ENCODE measurements at places on chromosomes 7 and 10. TPM values are rescaled to one million over a fixed set of nuclear protein-coding genes. Genes with fewer than 3 reads are reported as not detected.

DNA sequence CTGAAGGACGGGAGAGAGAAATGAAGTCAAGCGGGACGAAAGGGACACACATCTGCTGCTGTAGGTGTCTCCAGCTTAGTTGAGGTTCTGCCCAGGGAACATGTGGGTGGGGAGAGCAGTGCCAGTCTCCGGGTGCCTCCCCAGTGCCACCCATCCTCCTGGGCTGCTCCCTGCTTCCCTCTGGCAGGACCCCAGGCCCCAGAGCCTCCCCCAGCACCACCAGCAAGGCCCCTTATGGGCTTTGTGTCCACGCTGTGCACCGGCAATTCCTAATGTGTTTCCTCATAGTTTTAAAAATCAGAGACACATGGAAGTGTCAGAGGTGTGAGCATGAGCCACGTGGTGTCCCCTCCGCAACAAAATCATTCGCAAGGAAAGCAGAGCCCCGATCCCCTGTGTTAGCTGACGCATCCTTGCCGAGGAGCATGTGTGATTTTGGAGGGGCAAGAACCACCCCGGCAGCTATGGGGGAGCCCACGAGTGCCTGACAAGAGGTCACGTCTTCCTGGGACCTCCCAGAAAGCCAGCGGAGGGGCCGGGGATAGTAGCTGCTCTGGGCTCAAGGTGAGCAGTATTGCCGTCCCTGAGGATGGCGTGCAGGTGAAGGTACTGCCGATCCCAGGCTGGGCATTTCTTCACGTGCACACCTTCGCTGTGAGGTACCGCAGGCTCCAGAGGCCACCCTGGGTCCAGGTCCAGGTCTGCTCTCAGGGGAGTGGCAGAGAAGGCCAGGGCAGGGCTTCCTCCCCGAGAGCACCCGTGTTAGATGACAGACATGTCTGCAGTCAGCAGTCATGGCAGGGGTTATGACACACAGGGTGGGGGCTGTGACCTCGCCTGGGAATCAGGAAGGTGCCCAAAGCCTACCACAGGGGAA, 448.2 kb upstream of the FOXK1 start:
- DNase-seq = no peak

- peak; percentile 90 for DNase-seq
Measured at GRCh38 chr7:99392659-99393354, 15.6 kb downstream of the PDAP1 start.

DNA sequence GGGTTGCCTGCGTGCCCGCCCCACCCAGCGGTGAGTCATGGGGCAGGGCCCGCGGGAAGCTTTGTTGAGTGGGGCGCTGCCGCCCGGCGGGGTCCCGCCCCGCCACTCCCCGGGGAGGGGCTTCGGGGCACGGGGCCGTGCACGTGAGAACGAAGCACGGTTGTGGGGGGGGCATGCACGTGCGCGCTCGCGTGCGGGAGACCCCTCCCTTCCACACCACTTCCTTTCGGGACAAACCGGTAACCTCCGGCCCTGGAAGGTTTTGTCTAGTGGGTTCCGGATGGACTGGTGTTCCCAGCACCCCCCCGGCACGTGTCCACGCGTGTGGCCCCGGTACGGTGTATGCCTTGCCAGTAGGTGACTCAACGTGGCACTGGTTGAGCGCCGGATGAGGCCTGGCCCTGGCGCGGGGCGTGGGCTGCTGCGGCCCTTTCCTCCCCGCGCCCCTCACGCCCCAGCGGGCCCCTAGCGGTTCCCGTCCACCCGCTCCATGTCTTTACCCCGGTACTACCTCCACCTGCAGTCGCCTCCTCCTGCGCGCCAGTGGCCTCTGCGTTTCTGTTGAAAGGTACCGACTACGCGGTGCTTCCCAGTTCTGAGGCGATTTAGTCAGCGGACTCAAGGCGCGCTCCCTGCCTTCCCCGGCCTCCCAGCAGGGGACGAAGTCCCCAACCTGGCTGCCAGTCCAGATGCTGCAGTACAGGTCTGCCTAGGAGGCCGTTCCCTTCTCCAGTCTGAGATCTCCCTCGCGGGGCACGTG, 3.1 kb downstream of the ADIRF start:
- peak; percentile 66 for DNase-seq

DNA sequence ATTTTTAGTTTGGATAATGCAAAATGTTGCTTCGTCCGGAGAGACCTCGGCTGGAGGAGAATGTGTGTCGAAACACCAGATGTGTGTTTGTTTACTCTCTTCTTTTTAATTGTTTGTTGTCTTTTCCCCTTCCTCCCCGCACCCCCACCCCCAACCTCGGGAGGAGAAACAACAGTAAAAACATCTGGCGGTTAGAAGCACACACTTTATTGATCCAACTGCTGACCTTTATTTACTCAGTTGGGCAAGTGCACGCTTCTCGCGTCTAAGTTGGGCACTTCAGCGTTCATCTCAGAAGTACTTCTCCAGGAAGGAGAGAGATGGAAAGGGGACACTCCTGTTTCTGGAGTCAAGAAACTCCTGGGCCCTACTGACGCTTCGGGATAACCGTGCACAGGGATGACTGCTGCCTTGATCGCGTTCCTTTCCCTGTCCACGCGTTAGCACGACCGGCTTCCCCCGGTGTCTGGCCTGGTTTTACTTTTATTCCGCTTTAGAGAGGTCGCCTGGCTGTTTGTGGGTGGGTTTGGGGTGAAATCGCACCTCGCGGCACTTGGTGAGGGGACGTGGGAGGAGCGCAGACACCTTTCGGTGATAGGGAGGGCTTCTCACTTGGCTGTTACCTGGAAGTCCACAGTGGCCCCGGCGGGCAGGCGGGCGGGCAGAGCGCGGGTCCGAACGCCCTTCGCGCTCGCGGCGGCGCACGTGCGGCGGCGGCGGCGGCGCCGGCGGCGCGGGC, 168.3 kb upstream of the PPP1R3A start:
- DNase-seq = peak; percentile 41

The OR13A1 gene
- 1.5 TPM for total RNA-seq

The DEPP1 gene
- total RNA-seq = not detected

The FRA10AC1 gene
- 31.4 TPM for total RNA-seq

The VSTM4 gene
- 1.2 TPM for total RNA-seq

Data from neural progenitor cell (in vitro differentiated cells).